H1 (cell line): ENCODE measurements at places on chromosomes 1 and 21.
A peak's percentile ranks its signal among the peaks of the same experiment; 100 is the strongest.

DNA sequence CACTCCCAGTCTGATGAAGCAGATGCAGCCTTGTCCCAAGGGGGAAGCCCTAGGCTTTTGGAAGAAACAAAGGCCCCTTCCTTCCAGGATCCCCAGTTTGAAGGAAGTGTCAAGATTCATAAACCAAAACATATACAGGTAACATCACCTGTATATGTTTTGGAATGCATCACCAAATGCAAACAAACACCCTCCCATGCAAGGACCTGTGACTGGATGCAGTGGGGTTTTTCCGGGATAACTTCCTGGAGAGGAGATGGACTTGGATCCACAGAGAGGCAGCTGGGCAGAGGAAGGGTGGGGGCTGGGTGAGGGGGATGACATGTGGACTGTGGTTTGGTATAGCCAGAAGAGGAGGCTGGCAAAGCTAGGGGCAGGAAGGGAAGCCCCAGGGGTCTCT, 1.5 kb upstream of the PLA2G2F start:
- DNase-seq = no peak

DNA sequence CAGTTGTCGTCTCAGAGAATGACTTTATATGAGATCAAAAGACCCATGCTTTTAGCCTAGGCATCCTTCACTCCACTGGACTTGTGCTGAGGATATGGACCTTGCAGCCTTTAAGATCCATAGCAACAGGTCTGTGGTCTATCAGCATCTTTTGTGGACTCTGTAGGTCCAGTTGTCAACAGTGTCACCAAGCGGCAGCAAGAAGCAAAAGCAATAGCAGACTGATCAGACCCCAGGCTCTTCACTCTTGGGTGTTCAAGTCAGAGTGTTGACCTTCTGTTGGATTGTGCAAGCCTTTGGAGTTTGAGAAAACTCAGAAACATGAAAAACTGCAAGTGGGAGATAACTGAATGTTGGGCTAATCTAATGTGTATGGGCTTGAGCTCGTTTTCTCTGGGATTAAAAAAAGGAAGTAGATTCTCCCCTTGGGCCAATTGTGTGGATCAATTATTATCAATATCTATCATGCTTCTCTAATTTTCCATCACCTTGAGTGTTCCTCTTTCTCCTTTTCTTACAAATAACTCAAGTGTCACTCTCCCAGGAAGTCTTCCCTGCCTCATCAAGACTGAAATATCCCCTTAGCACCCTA, 144.2 kb downstream of the LYPLAL1 start:
- DNase-seq = no peak

DNA sequence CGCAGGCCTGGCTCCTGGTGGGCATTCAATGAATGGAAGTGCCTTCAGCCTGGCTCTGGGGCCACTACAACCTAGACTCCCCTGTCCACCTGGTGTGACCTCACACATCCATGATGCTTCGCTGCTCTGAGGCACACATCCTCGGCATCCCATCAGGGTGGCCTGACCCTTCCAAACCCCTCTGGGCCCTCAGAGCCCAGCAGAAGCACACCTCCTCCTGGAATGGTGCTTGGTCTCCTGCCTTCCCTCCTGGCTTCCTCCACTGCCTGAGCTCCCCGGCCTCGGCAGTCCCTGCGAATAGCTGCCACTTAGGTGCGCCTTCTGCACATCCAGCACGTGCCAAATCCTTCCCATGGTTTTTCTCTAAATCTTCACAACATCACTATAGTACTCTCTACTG, 133.8 kb downstream of the GLIS1 start:
- no peak for DNase-seq

DNA sequence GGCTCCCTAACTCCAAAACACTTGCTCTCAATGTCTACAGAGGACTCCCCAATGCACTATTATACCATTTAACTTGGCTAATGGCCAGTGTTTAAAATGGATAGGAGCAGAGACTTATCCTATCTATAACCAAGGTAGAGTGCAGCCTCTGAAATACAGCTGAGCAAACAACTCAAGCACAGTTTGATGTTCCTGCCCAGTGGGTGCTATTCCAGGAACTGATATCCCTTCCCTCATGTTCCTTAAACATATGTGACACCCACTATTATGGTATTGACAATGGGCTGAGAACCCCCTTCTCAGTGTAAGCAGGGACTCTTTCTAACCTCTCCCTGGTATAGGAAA, 51.7 kb downstream of the SH3GLB1 start:
- DNase-seq = no peak

DNA sequence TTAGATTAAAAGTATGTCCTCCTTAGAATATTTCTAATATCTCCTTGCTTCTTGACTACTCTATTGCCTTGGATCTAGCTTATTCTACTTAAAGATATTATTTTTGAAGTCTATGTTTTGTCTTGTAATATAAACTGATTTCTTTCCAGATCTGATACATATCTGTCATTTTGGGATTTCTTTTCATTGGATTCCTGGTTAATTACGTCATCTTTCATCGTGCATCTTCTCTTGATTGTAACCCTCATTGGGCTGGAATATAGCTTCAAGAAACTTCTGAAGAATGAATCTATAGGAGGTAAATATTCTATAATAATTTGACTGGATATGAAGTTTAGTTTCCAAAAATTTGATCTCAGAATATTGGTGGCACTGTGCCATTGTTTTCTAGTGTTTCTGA, 12.1 kb downstream of the NTMT2 start:
- DNase-seq = no peak

- no peak for DNase-seq
Measured at GRCh38 chr1:206814716-206815341, 42.5 kb upstream of the IL10 start.

GRCh38 chr1:33055210-33056008, 18.7 kb upstream of the AK2 start:
- peak; percentile 46 for DNase-seq
